Heart left ventricle (tissue), 16 donors: ENCODE measurements at places on chromosomes 5 and 9.

GRCh38 chr5:120771202-120771601 lies 307.1 kb downstream of the PRR16 start:
- DNase-seq, result no peak

DNA sequence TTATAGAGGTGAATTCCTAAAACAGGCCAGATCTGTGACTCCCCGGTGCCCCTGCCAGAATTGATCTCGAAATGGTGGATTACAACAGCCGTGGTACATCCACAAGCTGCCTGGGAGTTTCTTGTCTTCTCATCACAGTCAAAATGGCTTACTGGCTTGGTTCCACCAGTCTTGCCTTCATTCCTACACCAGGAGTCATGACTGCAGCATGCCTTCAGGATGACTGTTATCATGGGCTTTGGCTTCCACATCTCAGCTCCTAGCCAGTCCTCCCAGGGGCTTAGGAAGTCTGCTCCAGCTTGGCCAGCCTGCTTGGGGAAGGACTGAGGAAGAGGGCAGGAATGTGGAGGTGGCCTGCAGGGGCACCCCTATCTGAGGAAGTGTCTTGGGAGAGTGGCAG lies 132.9 kb upstream of the NR3C1 start:
- peak; percentile 55 for DNase-seq

GRCh38 chr9:133682818-133683585 lies 46.8 kb downstream of the DBH start:
- peak; percentile 73 for DNase-seq

DNA sequence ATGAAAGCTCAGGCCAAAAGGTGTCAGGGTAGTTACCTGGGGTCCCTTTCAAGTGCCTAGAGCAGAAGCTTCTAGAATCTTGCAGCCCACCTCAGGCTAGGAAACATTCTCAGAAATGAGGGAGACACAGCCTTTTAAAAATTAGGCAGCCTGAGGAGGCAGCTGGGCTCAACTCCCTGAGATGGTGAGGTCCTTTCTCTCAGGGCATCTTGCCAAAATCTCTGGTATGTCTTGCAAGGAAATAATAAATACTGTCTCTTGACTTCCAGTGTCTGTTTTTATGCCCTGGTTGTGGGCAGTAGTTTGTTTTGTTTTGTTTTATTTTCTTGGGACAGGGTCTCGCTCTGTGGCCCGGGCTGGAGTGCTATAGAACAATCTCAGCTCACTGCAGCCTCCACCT lies 100.9 kb upstream of the APC start:
- no peak for DNase-seq

DNA sequence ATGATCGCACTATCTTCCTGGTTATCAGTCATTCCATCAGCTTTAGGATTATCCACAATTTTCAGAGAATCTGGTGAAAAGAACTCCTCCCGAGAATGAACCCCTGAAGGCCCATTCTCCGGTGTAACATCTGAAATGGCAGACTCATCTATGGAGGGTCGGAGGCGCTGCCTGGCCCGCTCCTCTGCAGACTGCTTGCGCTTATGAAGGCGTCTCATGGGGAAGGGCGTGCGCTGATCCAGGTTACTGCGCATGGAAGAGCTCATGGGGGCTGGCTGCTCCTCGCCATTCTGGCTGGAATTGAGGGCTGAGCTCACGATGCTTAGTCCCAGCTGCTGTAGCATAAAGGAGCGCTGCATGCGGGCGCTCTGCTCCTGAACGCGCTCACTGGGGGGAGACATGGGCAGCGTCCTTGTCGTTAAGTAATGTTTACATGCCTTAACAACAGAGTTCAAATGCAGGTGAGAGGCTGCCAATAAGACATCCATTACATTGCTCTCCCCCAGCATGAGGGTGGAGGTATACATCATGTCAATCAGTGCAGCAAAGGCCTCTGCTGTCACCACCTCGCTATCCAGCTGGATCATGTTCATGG lies 19.4 kb downstream of the GRHPR start:
- no peak for DNase-seq

GRCh38 chr9:92147030-92147851 lies 32.0 kb upstream of the SPTLC1 start:
- peak; percentile 68 for DNase-seq

DNA sequence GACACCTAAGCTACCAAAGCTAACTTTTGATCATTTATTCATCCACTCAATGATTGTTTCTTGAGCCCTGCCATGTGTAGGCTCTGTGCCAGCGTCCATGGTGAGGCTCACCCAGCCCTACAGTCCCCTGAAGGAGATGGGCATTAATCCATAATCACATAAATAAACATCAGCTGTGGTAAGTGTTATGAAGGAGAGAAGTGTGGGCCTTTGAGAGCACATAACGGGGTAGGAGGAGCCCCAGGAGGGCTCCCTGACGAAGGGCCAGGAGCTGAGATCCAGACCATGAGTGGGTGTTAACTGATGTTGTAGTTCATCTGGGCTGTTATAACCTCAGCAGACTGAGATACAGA lies 53.9 kb upstream of the AFAP1L1 start:
- peak; percentile 76 for DNase-seq

DNA sequence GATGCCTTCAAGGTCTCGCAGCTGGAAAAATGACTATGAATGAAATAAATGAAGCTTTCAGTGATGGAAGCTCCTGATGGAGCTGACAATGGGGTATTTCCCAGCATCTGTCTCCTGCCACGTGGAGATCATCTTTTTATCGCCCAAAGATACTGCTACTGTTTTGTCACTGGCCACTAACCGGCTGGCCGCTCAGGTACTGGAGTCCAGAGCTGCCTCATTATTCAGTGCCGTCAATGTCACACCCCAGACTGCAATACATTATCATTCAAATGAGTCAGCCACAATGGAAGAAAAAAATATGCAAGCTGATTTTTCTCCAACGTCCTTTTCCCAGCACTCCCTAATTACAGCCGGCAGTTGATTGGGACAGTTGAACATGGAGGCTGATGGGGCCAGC lies 280.4 kb downstream of the ZSWIM6 start:
- no peak for DNase-seq
